ENCODE measurements at places on chromosomes 1 and 21. TPM values are rescaled to one million over a fixed set of nuclear protein-coding genes. Genes with fewer than 3 reads are reported as not detected.

Gene ARPC5
- 94.6 TPM for total RNA-seq

Gene AK5
- 1.1 TPM for total RNA-seq

- DNase-seq, result no peak
These were observed 29.4 kb downstream of the HMGB4 start for GRCh38 chr1:33893147-33893830.

DNA sequence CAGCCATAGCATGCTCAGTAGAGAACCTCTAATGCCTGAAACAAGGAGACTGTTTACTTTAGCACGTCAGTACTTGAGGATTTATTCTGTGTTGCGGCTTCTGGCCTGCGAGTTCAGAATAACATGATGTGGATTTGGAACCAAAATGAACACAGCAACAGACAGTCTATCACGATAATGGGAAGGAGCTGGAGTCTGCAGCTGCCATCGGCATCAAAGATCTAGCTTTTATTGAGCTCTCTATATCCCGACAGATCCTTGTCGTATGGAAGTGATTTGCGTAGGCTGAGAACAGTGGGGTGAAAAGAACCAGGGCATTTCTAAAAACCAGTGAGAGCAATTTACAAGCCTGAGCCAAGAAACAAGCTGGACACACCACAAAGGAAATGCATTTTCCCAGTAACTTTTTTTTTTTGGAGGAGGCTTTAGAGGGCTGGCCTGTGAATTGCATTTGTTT lies 294.2 kb downstream of the KIF26B start:
- no peak for DNase-seq

- DNase-seq, result no peak
These were observed 5.2 kb upstream of the PKNOX1 start for GRCh38 chr21:42969193-42969600.

DNA sequence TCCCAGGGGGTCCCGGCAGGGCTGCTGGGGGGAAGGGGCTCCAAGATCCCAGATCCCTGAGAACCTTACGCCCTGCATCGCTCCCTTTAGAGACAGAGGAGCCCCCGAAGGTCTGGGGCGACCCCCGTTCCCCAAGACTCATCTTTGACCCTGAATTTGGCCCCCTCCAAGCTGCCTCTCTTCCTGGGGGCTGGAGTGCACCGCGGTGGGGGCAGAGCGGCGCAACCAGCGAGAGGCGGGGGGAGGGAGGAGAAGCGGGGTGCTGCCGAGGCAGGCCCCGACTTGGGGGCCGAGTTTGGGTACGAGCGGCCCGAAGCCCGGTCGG lies 5.4 kb upstream of the PLEKHG5 start:
- DNase-seq, result no peak

DNA sequence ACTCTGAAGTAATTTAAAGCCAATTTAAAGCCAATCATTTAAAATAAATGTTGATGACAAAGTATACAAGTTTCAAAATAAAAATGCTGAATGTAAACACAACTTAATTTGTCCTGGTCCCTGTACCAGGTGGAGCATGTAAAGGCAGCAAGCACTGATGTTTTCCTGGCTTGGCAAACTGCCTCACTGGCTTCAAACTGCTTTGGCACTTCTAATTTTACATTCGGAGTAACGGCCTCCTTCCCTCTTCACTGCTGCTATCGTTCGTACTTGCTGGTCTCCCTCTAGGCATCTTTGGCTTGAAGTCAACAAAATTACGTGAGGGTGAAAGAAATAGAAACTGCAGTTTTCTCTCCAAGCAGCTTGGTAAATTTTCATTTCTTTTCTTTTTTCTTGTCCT lies 287.9 kb downstream of the LTN1 start:
- no peak for DNase-seq

DNA sequence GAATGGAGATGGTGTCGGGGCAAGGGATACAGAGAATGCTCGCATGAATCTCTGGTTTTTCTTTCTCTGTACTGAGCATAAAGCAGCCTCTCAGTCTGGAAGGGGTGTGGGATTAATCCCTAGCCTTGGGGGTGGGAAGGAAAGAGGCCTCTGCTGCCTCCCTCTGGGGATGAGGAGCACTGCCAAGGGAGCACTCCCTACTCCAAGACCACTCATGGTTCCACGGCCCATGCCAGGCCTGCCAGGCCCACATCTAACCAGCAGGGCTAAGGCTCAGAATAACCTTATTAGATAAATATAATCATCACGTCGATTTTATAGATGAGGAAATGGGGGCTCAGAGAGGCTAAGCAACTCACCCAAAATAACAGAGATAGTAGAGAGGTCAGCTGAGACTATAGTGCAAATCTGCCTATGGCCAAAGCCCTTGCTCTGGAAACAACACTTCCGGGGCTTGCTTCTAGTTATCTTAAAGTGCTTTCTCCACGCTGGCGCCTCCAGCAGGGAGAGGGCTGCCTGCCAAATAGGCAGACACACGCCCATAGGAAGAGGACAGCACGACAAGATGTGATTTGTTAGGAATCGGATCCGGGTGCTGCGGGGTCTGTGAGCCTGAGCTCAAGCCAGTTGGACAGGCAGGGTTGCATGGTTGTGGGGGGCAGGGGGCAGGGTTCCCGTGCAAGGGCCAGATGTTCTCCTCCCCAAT lies 522 bp downstream of the TEX35 start:
- DNase-seq, result no peak

DNA sequence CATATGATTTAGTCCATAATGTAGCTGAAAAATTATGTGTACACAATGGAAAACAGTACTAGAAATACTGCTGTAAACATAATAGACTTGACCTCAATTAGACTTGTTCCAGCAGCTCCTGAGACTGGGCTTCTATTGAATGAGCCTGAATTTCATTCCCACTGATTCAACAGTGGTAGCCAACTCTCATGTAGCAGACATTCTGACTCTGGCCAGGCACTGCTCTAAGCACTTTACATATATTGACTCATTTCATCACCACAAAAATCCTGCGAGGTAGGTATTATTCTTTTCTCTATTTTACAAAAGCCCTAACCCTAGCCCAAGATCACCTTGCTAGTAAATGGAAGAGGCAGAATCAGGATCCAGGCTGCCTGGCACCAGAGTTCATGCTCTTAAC lies 12.8 kb upstream of the CTSS start:
- DNase-seq, result no peak

GRCh38 chr1:201324306-201324705 lies 41.0 kb downstream of the PKP1 start:
- DNase-seq, result no peak

- no peak for DNase-seq
These were observed 258.1 kb downstream of the HHAT start for GRCh38 chr1:210586771-210587170.

DNA sequence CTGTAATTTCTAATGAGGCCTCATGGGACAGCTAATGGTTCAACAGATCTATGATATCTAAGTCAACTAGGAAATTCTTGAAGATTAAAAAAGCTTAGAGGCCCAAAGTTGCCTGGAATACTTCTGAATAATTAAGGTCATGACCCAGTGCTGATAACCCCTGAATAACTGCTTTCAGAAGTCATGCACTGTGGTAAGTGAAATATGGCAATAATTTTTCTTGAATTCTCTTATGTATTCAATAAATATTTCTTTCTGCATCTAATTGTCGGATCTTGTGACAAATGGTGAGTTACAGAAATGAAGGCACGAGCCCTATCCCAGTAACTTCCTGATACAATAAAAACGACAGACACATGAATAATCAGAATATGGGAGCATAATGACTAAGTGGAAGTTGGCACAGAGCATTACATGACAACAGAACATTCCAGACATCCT lies 219.3 kb upstream of the GREM2 start:
- DNase-seq, result no peak

Gene PSRC1
- total RNA-seq, result 102 TPM

Gene RIPPLY3
- 3.2 TPM for total RNA-seq

DNA sequence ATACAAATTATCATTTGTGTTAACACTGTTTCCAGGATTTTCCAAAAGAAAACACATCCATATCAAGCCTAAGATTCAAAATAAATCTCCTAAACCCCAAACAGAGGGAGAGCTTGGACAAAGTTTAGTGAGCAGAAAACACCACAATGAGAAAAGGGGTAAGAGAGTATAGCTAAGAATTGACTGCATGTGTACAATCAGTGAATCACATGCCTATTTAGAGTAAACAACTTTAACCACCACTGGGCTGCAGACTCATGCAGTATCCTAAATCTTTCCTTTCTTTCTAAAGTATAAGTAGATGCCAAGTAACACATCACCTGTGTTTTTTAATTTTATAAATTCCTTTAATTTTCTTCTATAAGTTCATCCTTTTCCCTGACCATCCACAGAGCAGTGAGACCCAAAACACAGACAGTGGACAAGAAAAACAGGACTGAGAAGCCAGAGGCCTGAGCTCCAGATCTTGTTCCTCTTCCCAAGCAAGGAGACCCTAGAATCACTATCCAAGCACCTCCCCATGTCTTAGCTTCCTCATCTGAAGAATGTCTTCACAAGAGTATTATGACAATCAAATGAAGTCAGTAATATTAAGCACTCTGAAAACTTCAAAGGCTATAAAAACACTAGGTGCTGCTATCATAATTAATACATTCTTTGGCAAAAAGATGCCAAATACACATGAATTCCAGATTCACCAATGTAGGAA lies 93.1 kb downstream of the VAV3 start:
- no peak for DNase-seq
